CD8-positive, alpha-beta memory T cell (primary cell): ENCODE measurements at places on chromosomes 7 and 10. TPM values are rescaled to one million over a fixed set of nuclear protein-coding genes. Genes with fewer than 3 reads are reported as not detected.

GRCh38 chr10:124971276-124971675, 29.4 kb downstream of the ZRANB1 start:
- no peaks in the 10 kb centered on the region for H3K27me3 ChIP-seq
- H3K27ac ChIP-seq, result no peak overlapping the region
- H3K4me3 ChIP-seq, result no peak overlapping the region
- no peak for DNase-seq
- H3K4me1 ChIP-seq, result peaks cover 11% of the 10 kb centered on the region
- H3K36me3 ChIP-seq, result peaks cover 18% of the 10 kb centered on the region

GRCh38 chr10:119256030-119256429, 48.7 kb downstream of the GRK5 start:
- H3K4me3 ChIP-seq, result no peak overlapping the region
- no peak overlapping the region for H3K27ac ChIP-seq
- H3K36me3 ChIP-seq, result no peaks in the 10 kb centered on the region

TET1 gene
- 0.44 TPM for total RNA-seq

SHTN1 gene
- 0.38 TPM for total RNA-seq

MYOF gene
- 57.0 TPM for total RNA-seq

RPA3 gene
- 145 TPM for total RNA-seq
